ENCODE measurements at places on chromosomes 5 and 9. TPM values are rescaled to one million over a fixed set of nuclear protein-coding genes. Genes with fewer than 3 reads are reported as not detected.

- no peak for DNase-seq
These were observed 8.5 kb upstream of the CRB2 start for GRCh38 chr9:123347289-123348060.

DNA sequence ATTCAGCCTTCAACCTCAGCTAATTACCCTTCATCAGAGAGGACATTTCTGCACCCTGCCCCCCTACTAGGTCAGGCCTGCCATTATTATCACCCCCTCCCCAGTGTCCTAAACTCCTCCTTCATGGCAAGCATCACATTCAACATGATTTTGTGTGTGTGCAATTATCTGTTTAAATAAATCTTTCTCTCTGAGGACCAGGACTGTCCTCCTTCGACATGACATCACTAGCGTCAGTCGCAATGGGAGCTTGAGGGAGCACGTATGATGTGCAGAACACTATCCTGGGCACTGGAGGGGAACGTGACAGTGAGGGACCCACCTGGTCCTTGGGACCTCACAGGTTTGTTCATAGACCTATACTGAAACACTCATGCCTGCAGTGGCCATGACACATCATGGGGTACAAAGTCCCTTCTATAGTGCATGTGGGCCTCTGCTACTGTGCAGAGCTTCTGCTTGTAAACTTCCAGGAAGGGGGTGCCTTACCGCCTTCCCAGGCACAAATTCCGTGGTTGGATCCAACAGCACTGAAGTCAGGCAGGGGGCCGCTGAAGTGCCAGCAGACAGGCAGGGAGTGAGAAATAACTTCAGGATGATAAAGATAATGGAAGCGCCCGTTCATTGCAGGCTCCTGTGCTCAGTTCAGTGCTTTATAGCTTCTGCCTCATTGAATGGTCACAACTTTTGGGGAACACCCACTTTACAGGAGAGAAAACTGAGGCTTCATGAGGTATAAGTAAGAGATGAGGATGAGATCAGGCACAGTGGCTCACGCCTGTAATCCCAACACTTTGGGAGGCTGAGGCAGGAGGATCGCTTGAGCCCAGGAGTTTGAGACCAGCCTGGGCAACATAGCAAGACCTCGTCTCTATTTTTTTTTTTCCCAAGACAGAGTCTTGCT is 36.0 kb upstream of the STXBP1 start:
- DNase-seq, result peak; percentile 59

GRCh38 chr9:124483481-124483880 is 23.7 kb downstream of the NR5A1 start:
- DNase-seq, result no peak

DNA sequence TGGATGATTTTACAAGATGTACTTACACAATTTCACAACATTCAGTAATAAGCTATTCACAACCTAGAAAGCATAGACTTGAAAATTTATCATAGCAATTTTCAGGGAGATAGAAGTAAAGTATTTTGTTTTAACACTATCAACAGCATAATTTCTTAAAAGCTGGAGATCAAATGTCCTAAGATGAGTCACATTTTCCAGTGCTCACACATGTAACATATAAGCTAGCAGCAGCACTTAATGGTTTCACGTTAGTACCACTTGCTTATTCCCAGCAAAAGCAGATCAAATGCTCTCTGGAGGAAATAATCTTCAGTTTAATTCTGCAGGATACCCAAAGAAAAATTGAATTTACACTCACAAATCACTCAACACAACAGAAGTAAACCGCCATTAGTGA is 6.5 kb downstream of the OR13C8 start:
- no peak for DNase-seq

DNA sequence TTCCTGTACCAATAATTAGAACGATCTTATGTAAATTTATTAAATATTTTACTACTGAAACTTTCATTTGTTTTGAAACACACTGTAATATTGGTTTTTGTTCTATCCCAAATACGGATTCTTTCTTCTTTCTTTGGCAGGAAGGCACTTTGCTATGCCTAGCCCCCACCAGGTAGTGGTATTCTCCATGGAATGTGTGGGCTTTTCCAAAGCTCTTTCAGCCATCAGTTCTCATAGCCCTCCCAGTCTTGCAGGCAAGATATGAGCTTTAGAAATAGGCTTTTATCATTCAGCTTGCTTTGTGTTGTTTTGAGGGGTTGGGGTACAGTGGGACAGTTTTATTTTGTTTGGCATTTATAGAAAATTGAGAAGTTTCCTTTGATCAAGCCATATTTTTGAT is 107.5 kb downstream of the DMXL1 start:
- DNase-seq, result no peak

DNA sequence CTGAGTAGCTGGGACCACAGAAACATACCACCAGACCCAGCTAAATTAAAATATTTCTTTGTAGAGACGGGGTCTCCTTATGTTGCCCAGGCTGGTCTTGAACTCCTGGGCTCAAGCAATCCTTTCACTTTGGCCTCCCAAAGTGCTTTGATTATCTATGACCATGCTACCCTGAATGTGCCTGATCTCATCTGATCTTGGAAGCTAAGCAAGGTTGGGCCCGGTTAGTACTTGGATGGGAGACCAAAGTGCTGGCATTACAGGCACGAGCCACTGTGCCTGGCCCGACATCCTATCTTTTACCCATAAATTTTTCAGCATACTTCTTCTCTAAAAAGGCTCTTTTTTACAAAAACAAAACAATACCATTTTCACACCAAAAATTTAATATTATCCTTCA is 137.0 kb upstream of the LRRTM2 start:
- DNase-seq, result no peak

GRCh38 chr9:124769549-124770358 is 1.4 kb downstream of the NR6A1 start:
- no peak for DNase-seq

DNA sequence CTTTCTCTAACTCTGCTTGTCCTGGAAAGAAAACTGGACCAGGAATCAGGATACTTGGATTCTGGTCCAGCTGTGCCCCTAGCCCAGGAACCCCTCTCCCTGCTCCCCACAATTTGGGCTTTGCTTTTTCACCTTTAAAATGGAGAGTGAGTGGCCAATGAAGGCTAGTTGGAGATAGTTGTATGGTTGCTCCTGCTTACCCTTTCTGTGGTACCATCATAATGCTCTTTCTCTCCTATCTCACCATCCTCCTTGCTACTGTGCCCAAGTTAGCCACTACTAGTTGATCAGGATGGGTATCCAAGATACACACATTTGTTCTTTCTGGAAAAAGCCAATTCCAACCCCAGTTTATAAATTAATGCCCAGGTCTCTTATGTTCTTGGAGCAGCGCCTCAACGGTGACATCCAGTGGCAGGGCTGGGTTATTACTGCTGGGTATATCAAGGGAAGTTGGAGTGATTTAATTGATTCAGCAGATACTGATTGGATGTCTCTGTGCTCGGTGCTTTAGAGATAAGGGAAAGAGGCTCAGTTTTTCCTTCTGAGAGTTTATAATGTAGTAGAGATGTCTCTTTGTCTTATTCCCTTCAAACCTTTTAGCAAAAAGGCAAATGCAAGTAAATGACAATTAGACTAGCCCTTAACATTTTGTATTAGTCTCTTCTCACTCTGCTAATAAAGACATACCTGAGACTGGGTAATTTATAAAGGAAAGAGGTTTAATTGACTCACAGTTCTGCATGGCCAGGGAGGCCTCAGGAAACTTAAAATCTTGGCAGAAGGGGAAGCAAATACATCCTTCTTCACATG is 38.5 kb downstream of the FAXDC2 start:
- peak; percentile 61 for DNase-seq

- no peak for DNase-seq
These were observed 86.0 kb downstream of the ANGPTL2 start for GRCh38 chr9:127036437-127036836.

DNA sequence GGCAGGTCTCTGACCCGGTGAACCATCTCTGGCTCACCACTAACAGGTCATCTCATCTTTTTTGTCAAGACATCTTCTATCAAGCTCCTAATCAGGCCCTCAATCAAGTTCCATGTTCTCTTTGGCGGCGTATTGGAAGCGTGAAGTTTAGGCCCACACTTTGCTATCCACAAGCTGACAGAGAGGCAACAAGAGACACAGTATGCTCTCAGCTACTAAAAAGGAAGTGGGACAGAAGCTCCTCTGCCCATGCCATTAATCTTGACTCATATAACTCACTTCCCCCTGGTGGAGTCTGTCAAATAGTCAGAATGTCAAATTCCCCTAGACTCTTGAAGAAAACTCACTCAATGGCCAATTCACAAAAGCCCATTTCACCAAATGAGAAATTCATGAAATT is 77.6 kb upstream of the TMC1 start:
- no peak for DNase-seq

DNA sequence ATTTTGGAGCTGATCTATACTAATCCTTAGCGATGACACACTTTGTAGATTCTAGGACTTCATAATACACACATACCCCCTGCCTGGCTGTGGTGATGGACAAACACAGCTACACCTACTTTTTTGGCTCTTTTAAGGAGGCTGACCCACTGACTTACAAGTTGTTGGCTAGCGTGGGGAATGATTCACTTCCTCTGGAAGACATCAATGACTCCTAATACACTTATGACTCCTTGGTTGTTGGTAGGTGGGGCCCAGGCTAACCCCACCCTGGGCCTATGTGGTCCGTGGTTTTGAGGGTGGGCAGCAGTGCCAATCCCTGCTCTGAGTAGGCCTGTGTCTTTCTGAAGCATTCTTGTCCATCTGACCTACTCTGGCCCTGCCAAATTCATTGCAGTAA is 144.4 kb downstream of the SLC12A2 start:
- no peak for DNase-seq

DNA sequence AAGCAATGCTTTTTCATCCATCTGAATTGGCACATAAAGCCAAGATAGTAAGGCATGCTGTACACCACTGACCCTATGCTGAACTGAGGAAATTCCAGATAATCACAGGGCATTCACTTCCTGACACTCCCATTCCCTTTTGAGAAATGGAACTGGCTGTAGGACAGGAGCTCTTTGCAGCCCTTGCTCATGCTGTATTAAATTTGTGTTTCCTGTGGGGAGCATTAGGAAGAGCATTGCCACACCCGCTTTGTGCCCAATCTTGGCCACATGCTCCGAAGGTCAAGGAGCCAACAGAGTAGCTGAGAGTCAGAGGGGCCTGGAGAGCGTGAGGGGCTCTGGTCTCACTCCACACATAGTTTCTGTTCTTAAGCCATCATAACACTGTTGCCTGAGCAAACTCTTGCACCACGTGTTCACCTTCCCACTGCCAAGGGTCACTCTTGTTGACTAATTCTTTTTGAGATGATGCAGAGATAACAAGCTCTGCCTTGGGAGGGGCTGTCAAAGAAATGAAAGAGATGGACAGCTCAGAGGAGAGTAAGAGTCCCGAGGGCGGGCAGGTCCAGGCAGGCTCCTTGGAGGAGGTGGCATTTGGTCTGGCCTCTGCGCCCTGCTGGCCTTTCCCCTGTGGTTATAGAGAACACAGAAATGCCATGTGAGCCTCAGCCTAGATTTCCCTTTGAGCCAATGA is 31.7 kb upstream of the ARAP3 start:
- no peak for DNase-seq

GRCh38 chr9:33140401-33141360 is 26.5 kb downstream of the B4GALT1 start:
- no peak for DNase-seq

- peak; percentile 37 for DNase-seq
These were observed 63.9 kb downstream of the PCDH1 start for GRCh38 chr5:141814064-141814964.

- DNase-seq, result no peak
These were observed 2.5 kb downstream of the C1QTNF3 start for GRCh38 chr5:34040472-34040871.

GRCh38 chr9:115015018-115015635 is 84.7 kb upstream of the TNFSF8 start:
- DNase-seq, result no peak

DNA sequence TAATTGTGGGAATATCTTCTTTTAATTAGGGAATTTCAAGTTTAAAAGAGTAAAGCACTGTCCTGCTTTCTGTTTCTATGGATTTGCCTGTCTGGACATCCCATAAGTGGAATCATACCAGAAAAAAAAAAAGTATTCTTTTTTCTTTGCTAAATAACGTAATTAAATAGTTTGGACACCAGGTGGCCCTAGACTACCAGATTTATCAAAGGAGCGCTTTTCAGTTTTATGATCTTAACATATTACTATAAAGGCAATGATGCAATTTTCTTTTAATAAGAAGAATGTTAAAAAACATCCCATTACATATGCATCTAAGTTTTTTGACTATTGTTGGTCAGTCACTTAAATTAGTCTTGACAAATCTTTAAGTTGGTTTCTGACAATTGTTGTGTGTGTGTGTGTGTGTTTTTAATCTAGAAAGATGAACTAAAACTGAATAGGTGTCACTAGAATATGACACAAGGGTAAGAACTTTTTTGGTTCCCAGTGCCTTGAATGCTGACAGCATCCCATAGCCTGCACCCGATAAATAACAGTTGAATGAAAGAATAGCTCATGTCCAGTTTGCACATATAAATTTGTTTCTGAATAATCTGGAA is 49.5 kb downstream of the C5orf22 start:
- no peak for DNase-seq

DNA sequence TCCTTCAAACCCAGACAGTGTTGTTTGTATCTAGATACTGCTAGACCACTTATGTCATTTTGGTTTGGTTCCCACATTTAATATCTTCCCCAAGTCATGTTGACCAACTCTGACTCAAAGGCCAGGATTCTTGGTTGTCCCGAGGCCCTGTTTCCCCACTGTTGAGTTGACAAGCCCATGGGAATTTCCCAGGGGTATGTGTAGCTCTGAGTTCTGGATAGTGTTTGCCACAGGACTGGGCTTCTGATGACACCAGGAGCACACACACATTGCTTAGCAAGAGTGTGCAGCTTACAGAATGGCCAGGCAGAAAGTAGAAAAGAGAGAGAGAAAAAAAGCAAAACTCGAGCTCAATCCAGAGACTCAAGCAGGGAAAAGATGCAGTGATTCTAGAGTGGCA is 214.4 kb downstream of the NXNL2 start:
- no peak for DNase-seq

- no peak for DNase-seq
These were observed 27.2 kb downstream of the PSD2 start for GRCh38 chr5:139822553-139823425.

GRCh38 chr9:26955222-26955903 is 849 bp upstream of the IFT74 start:
- DNase-seq, result no peak

STKLD1 gene
- total RNA-seq, result 1.1 TPM

PCDHB5 gene
- 8.0 TPM for total RNA-seq

TEK gene
- total RNA-seq, result 8.1 TPM

CDKN2B gene
- 2.5 TPM for total RNA-seq

NDUFA8 gene
- total RNA-seq, result 68.0 TPM

POLR3G gene
- 1.2 TPM for total RNA-seq

OR13C3 gene
- not detected for total RNA-seq

IFNE gene
- 0.23 TPM for total RNA-seq
